T-cell (primary cell): ENCODE measurements at places on chromosomes 2 and 18. TPM values are rescaled to one million over a fixed set of nuclear protein-coding genes. Genes with fewer than 3 reads are reported as not detected.
A peak's percentile ranks its signal among the peaks of the same experiment; 100 is the strongest.

DNA sequence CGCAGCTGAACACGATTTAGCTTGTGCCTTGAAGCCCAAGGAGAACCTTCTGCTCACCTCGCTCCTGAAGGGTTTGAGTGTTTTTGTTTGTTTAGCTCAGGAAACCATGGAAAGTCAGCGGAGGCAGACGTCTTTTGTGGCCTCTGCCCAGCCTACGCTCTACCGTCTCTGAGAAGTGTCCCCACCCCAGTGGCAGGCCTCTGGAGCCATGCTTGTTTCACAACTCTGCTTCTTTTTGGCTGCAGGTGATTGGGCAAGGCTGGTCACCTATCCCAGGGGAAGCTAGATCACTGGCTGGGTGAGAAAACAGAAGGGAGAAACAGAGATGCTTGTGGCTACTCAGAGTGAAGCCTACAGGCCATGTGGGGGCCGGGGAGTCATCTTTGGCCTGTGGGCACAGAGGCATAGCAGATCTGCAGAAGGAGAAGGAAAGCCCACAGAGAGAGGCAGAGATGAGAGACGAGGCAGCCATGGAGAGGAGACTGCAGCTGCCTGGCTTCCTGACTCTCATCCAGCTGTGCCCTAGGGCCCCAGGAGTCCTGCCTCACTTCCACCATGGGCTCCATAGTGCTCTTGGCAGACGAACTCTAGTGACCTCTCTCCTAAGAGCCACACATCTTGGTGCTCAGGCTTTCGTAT is 50.1 kb downstream of the CIB4 start:
- H3K4me1 ChIP-seq = no peaks in the 10 kb centered on the region
- no peak overlapping the region for H3K27ac ChIP-seq
- H3K4me3 ChIP-seq = no peak overlapping the region
- no peaks in the 10 kb centered on the region for H3K36me3 ChIP-seq
- no peak for DNase-seq

CCDC102B gene
- 6.5 TPM for total RNA-seq

DNA sequence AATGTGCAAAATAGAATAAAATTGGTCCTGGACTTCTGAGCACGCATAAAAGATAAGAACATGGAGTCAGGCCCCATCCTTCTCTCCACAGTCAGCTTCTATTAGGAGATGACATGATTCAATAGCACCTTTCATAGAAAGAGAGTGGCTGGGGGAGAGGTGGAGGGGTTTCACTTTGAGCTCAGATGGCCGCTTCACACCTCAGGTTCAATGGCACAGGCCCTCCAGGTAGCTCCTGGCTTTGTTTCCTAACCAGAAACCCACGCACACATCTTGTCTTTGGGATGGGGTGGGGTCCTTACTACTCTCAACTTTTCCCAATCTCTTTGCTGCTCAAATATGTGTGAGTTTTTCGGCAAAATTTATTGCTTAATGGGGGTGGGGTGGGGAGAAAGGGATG is 332.3 kb downstream of the CLIP4 start:
- peaks cover 7% of the 10 kb centered on the region for H3K27me3 ChIP-seq
- no peak overlapping the region for H3K27ac ChIP-seq
- no peak for DNase-seq
- no peaks in the 10 kb centered on the region for H3K4me1 ChIP-seq

DNA sequence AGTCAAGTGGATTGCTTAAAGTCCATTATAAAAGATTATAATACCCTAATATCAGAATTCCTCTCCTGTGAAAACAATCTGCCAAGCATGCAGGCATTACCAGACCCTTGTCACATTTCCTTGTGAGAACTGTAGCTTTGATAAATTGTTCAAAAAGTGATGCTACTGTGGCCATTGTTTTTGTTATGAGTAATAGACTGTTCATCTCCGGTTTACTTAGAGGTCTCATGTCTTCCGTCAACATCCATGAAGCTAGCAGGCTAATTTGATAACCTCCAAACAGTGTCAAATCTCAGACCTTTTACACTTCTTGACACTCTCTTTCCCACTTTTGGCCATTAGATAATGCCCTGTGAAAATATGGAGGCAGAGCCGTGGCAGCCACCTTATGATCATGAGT is 342.7 kb downstream of the CPS1 start:
- H3K27me3 ChIP-seq = no peaks in the 10 kb centered on the region
- no peak overlapping the region for H3K27ac ChIP-seq
- DNase-seq = no peak
- no peaks in the 10 kb centered on the region for H3K4me1 ChIP-seq

TMEM200C gene
- total RNA-seq = not detected

DNA sequence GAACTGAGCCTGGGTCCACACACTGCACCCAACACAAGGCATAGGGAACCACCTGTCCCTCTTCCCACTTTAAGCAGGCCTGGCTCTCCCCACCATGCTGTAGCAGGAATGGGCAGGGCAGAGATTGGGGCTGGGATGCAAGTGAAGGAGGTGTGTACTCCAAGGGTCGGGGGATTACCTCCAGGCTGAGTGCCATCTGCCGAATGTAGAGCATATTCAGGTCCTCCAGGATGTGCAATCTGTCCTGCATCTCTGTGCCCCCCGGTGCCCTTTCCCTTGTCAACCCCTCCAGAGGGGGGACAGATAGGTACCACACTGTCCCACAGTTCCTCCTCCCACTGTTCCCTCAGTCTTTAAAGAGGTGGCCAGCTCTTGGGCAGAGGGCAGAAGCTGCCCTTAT is 2.4 kb downstream of the RTKN start:
- no peaks in the 10 kb centered on the region for H3K36me3 ChIP-seq
- H3K4me1 ChIP-seq = peaks cover 26% of the 10 kb centered on the region
- DNase-seq = no peak
- no peak overlapping the region for H3K4me3 ChIP-seq
- no peak overlapping the region for H3K27ac ChIP-seq

POTEC gene
- not detected for total RNA-seq

- DNase-seq = no peak
- H3K4me1 ChIP-seq = no peaks in the 10 kb centered on the region
- H3K27ac ChIP-seq = no peak overlapping the region
- H3K27me3 ChIP-seq = peaks cover 6% of the 10 kb centered on the region
- no peaks in the 10 kb centered on the region for H3K36me3 ChIP-seq
Observed at GRCh38 chr18:3794537-3795348, 344.8 kb downstream of the TGIF1 start.

DNA sequence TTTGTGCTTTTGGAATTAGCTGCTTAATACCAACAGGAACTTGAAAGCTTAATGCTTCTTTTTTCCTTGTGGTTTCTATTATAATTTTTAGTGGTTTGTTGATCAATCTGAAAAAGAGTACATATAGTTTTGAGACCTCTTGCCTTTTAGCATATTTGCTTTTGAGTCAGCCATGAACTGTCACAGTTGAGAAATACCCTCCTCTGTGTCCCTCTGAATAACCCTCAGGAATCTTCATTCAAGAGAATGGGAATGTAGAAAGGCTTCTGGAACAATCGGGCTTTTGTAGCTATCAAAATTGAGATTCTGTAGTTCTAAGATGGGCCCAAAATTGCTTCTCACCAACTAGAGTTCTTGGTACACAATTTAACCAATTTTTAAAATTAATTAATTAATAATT is 451.1 kb upstream of the TRIB2 start:
- no peak overlapping the region for H3K27ac ChIP-seq
- no peak overlapping the region for H3K4me3 ChIP-seq
- DNase-seq = no peak
- no peaks in the 10 kb centered on the region for H3K36me3 ChIP-seq
- no peaks in the 10 kb centered on the region for H3K27me3 ChIP-seq

XIRP2 gene
- not detected for total RNA-seq

TNP1 gene
- total RNA-seq = not detected

DNA sequence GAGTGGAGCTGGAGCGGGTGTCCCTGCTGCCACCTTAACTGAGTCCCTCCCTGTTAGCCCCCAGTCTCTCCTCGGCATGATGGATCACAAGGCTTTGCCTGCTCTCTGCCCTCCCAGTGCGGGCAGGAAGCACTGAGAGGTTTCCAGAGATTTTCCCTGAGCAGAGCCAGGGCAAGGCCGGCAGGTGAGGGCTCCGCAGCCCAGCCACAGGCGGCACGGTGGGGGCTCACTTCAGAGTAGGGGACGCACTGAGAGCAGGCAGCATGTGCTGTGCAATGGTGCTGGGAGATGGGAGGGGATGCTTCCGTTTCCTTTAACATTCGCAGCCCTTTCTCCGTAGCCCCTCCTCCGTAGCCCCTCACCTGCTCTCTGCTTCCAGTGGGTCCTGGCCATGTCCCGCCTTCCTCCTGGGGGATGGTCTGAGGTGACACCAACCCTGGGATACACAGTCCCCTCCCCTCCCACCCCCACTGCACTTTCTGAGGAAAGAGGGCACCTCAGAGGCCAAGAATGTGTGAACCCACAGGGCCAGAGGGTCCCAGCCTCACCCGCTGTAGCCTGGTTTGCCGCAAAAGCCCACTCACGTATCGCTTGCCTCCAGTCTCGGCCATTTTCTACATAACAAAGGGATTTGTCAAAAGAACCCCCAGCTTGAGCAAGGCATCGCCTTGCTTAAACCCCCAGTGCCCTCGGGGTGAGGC is 10.7 kb downstream of the KCNF1 start:
- H3K27me3 ChIP-seq = no peaks in the 10 kb centered on the region
- H3K4me1 ChIP-seq = no peaks in the 10 kb centered on the region
- no peak for DNase-seq
- H3K36me3 ChIP-seq = no peaks in the 10 kb centered on the region
- no peak overlapping the region for H3K4me3 ChIP-seq

DNA sequence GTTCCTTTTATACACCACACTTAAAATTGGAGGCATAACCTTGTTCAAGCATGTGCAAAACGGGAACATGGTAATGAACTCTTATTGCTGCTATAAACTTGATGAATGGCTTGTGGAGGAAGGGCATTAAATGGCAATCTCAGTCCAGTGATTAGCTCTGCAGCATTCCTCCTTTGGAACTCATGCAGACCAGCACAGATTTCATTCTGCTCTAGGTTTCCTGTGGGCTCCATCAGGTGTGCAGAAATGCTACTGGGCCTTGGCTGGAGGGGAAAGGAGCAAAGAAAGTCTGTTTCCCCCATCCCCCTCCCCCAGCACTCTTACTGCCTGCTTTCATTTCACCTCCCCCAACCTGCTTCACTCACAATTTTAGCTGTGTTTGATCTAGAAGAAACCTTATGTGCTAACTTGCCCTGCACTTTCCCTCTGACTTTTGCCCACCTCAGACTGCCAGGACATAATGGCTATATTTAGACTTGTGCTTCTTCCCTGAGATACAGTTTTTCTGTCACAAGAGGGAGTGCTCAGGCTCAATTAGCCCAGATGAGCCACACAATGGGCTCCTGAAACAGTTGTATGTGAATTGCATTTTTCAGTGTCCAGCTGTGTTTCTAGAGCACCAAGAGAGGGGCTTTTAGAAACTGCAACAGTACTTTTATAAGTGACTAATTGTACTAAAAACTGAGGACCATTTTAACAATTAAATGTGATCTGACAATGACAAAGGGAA is 109.8 kb downstream of the FSHR start:
- H3K4me3 ChIP-seq = no peak overlapping the region
- H3K4me1 ChIP-seq = no peaks in the 10 kb centered on the region

DNA sequence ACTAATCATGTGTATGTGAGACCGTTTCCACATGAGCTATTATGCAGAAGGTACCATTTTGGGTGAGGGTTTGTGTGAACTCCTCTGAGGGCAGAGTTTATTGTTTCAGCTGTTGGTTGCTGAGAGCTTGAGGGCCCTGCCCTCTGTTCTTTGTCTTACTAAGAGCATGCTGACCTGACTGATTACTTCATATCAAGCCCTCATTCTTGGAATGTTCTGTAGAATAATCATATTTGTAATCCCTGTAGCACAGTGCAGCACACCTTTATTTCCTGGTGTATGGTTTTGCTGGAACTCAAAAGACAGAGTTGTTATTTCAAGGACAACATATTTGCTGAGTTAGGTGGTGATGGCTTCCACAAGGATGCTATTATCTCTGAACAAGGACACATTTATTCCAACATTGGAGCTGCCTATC is 118.5 kb downstream of the GALNT3 start:
- H3K27ac ChIP-seq = no peak overlapping the region
- no peaks in the 10 kb centered on the region for H3K27me3 ChIP-seq
- no peaks in the 10 kb centered on the region for H3K4me1 ChIP-seq
- no peak overlapping the region for H3K4me3 ChIP-seq
- no peak for DNase-seq

ABCG8 gene
- 0.09 TPM for total RNA-seq

DNA sequence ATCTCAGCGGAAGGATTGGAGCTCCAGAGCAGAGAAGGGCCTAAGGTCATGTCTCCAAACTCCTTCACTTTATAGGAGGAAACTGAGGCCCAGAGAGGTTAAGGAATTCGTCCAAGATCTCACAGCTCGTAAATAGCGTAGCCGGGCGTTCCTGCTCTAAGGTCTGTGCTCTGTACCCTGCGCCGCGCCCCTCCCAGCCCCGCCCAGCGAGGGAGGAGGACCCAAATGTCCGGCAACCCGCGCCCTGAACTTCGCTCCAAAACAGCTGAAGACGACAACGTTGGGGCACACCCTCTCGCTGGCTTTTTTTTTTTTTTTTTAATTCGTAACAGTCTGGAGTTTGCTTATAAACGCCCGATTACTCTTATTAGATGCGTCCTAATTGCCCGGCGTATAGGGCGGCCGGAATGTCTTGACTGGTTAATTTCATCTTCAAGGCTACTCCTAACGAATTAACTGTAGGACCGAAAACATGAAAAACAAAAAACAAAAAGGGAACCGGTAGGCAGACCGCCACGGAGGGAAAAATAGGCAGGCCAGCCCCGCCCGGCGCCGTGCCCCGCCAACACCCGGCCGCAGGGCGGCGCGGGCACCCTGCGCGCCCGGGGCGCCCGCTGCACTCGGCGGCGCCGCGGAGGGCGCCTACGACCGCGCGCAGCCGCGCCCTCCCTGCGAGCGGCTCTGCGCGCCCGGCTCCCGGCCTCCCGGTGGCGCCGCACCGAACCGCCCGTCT is 928 bp upstream of the FOSL2 start:
- H3K4me3 ChIP-seq = peak overlapping the region; percentile 83
- H3K4me1 ChIP-seq = peaks cover 42% of the 10 kb centered on the region
- DNase-seq = peak; percentile 52
- no peaks in the 10 kb centered on the region for H3K36me3 ChIP-seq
- H3K27me3 ChIP-seq = no peaks in the 10 kb centered on the region
- H3K27ac ChIP-seq = peak overlapping the region; percentile 88

DNA sequence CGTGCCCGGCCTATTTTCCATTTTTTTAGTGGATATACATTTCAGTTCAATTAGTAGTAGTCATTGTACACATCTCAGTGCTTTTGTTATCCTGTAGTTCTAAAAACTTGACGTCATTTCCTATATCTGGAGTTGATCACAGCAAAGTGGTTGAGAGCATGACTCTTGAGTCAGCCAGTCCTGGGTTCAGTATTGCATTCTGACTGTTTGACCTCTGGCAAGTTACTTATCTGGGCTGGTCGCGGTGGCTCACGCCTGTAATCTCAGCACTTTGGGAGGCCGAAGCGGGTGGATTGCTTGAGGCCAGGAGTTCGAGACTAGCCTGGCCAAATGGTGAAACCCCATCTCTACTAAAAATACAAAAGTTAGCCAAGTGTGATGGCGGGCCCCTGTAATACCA is 50.4 kb upstream of the PPM1B start:
- DNase-seq = no peak
- no peaks in the 10 kb centered on the region for H3K36me3 ChIP-seq
- peaks cover 1% of the 10 kb centered on the region for H3K27me3 ChIP-seq
- H3K4me1 ChIP-seq = peaks cover 21% of the 10 kb centered on the region
- no peak overlapping the region for H3K4me3 ChIP-seq
- no peak overlapping the region for H3K27ac ChIP-seq

GRCh38 chr18:24397694-24398368 is at the start of gene OSBPL1A:
OSBPL1A (minus strand) TSS chr18:24397824; CDS start chr18:24377533, 20,291 bp downstream.
- peaks cover 4% of the 10 kb centered on the region for H3K4me1 ChIP-seq
- no peak within 1 kb of the TSS for H3K27ac ChIP-seq
- no peaks in the 10 kb centered on the region for H3K36me3 ChIP-seq
- peak within 1 kb of the TSS; percentile 79 for H3K4me3 ChIP-seq
- peak; percentile 47 for DNase-seq

LYG2 gene
- total RNA-seq = not detected
